ENCODE measurements at places on chromosomes 5 and 9.

DNA sequence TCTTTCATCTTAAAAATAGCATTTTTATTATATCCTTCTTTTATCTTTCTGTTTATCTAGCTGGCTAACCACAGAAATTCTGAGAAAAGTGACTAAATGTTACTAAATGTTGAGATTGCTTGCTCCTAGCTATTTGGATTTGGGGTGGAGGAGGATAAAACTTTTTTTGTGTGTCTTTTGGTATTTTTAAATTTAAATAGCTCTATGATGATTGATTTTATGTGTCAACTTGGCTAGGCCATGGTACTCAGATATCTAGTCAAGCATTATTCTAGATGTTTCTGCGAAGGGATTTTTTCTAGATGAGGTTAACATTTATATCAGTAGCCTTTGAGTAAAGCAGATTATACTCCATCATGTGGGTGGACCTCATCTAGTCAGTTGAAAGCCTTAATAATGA lies 75.0 kb downstream of the GCNT1 start:
- DNase-seq, result no peak

DNA sequence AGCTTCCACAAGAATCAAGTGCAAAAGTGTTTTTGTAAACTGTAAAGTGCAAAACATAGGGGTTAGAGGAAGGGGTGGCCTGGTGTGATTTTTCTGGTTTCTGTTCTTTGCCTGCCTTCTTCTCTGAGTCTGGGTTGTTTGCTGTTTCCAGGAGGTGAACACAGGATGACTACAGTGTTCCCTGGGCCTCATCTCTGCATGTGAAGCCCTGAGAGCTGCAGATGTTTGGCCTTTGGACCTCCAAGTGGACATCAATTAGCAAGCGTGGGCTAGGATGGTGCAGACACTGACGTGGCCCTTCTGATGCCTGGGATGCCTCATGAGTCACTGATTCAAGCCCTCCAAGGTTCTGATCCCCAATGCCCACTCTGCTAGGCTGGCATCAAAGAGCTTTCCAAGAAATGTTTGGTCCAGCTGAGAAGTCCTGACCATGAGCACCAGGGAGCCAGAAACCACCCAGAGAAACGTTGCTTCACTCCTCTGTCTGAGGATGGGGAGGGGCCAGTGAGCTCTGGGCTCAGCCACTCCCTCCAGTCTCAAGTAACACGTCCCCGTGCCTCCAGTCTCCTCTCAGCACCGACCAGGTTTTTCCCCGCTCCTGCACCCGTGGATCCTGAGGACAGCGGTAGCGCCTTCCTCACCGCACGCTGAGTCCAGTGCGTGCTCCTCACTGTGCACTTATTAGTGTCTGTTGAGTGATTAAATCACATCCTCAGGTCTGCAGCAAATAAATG lies 7.6 kb downstream of the IL9 start:
- DNase-seq, result no peak

DNA sequence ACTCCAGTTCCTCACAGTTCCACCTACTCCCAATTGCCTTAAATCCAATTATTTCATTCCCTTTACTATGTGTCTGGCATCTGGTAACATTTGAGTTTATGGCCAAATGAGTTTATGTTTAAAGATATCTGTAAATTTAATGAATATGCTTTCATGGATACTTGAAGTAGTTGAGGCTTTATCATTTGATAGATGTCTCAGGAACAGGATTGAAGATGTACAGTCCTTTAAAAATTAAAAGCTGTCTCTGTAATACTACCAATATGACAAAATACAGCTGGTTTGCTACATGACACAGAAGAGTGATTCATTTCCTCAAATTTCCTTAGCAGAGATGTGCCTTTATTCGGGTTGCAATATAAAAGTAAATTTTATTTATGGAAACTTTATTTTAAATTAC lies 2326.0 kb upstream of the ACO1 start:
- no peak for DNase-seq

- DNase-seq, result no peak
Measured at GRCh38 chr9:131505012-131505411, 2.3 kb downstream of the POMT1 start.

DNA sequence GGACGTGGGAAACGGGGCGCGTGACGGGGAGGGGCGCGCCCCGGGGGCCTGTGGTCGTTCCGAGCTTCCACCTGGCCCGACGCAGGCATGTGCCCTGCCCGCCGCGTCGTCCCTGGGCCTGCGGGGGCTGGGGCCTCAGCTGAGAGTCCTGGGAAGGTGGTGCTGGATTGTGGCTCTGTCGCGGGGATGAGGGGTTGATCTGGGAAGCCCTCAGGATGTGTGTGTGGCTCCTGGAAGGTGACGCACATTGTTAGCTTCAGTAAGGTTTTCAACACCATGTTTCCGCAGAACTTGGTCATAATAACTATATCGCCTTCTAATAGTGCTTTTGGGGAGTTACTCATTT lies 589.1 kb downstream of the MTRR start:
- DNase-seq, result no peak

DNA sequence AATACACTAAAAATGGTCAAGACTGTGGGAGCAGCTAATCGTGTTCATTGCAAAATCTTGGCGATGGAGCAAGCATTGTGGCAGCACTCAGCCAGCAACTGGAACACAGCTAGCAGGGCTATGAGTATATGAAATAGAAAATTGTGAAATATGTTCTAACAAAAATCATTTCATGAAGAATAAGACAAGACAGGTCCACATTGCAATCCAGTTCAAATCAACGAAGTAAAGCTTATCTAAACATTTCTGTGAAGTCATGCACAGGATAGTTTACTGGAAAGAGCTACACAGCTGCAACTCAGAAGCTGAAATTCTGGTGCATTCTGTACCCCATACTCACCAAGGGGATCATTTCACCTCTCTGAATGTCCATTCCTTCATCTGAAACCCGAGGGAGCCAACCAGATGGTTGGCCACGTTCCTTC lies 5.3 kb upstream of the NFIL3 start:
- DNase-seq, result no peak

DNA sequence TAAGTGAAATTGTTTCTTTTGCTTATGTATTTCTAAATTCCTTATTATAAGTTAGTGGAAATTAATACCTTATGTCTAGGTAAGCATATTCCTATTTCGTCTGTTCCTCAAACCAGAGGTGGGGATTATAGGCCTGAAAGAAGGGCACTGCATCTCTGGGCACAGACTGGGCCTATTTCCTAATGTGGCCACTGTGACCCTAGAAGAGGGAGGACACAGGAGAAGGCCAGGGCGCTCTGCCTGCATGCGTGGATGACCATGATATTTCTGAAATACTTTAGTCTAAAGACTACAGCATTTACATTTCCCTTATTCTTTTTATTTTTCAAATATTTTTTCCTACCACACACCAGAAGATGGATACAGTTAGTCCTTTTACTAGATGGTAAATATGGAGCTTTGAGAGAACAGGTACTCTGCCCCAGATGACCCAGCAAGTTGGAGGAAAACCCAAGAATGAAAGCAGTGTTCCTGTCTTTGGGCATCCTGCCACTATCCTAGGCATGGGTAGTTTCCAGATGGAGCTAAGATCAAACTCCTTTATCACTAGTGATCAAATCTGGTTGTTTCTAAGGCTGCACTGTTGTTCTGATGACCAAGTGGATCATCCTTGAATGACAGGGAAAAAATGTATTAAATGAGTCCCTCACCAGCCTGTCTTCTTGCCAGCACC lies 27.8 kb downstream of the RUSC2 start:
- DNase-seq, result no peak

DNA sequence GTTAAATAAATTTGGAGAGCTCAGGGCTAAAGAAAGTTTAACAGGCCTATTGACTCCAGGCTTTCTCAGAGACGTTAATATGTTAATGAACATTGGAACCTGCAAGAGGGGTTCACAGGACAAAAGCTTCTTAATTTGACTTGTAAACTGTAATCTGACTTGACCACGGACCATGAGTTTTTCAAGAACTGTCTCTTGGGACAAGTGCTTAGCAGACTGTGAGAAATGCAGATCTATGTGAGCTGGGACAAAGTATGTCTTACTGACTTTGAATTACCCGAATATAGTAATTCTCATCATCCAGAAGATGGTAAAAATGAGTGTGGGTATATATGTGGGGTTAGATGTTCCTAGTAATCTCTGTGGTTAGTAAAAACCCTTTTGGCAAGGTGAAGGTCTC lies 186.6 kb downstream of the ATP10B start:
- no peak for DNase-seq

GRCh38 chr5:116964438-116964837 lies 389.8 kb upstream of the SEMA6A start:
- DNase-seq, result no peak

DNA sequence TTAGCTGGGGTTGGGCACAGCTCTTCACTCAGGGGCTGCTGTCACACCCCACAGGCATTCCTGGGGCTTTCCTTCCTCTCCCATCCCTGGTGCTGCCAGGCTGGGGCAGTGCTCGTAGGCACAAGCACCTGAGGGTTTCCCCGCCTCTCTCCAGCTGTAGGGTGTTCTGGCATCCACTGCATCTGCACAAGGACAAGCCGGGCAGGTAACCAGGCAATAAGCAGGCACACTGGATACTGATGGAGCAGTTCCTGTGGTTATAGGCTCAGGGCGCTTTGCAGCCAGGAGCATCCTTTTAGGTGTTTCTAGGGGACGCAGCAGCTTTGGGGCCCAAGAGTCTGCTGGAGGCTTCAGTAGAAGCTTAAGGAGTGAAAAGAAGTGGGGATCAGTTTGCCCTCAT lies 56.8 kb downstream of the ARHGEF37 start:
- no peak for DNase-seq
